Myometrial cell (primary cell): ENCODE measurements at places on chromosomes 5 and 9. TPM values are rescaled to one million over a fixed set of nuclear protein-coding genes. Genes with fewer than 3 reads are reported as not detected.

The BRINP1 gene
- 0.58 TPM in 1 of 2 replicates, not detected in the other for total RNA-seq

The C9orf50 gene
- total RNA-seq, result not detected in 2 replicates

The NPDC1 gene
- 24.2 and 27.3 TPM in 2 replicates for total RNA-seq

The CFAP77 gene
- total RNA-seq, result not detected in 2 replicates

The PLAC8L1 gene
- total RNA-seq, result not detected in 2 replicates

The NUTM2G gene
- total RNA-seq, result not detected in 2 replicates

The SPATA31A5 gene
- not detected in 2 replicates for total RNA-seq

The PCDHGA5 gene
- 0.29 and 0.89 TPM in 2 replicates for total RNA-seq

The HTR4 gene
- total RNA-seq, result not detected in 2 replicates

The GPR151 gene
- total RNA-seq, result not detected in 2 replicates

The SLC34A1 gene
- not detected in 2 replicates for total RNA-seq

The ANKRD20A1 gene
- total RNA-seq, result not detected in 2 replicates

The IFNA2 gene
- total RNA-seq, result not detected in 2 replicates

The RETREG1 gene
- not detected in 2 replicates for total RNA-seq

The DRD1 gene
- not detected in 2 replicates for total RNA-seq

The AHRR gene
- total RNA-seq, result 0.29 and 2.8 TPM in 2 replicates

The C9orf40 gene
- 6.9 and 10.6 TPM in 2 replicates for total RNA-seq

The CNTNAP3 gene
- total RNA-seq, result 0.29 and 0.53 TPM in 2 replicates
